ENCODE measurements at places on chromosomes 11 and 22.

DNA sequence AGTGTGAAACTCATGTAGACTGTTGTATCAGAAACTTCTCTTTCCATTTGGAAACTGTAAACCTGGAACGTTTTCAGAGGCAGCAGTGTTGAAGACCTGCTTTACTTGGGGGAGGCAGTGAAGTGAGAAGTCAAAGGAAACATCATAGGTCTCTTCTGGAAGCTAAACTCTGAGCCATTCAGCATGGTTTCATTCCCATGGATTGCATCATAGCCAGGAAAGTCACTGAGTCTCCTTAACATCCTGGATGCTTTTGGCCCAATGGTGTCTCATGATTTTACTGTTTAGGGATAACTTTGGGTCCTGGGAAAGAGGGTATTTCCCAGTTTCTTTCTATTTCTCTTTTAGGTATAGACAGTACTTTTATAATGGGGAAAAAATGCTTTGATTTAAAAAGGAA is 153.2 kb upstream of the E2F8 start:
- DNase-seq = no peak

GRCh38 chr11:123062158-123062891 is 389 bp upstream of the HSPA8 start:
- DNase-seq = peak; percentile 100

GRCh38 chr11:66663741-66664296 is 13.9 kb downstream of the RBM4B start:
- DNase-seq = no peak

DNA sequence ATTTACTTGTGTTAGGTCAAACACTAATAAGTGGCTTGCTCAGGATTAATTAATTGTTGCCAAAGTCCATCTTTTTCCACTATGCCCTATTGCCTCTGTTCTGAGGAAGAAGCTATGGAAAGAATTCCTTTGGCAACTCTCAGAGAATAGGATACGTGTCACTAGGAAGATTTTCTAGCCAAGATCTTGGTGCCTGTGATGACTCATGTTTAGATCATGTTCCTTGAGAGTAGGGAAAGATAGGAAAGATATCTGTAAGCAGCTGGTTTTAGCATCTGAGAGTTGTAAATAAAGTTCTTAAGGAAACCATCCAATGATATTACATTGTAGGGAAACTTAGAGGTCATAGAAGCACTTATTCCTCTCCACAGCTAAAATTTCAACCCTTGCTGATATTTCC is 15.7 kb downstream of the SLN start:
- DNase-seq = no peak

GRCh38 chr11:32069361-32070058 is 21.4 kb upstream of the RCN1 start:
- DNase-seq = no peak

DNA sequence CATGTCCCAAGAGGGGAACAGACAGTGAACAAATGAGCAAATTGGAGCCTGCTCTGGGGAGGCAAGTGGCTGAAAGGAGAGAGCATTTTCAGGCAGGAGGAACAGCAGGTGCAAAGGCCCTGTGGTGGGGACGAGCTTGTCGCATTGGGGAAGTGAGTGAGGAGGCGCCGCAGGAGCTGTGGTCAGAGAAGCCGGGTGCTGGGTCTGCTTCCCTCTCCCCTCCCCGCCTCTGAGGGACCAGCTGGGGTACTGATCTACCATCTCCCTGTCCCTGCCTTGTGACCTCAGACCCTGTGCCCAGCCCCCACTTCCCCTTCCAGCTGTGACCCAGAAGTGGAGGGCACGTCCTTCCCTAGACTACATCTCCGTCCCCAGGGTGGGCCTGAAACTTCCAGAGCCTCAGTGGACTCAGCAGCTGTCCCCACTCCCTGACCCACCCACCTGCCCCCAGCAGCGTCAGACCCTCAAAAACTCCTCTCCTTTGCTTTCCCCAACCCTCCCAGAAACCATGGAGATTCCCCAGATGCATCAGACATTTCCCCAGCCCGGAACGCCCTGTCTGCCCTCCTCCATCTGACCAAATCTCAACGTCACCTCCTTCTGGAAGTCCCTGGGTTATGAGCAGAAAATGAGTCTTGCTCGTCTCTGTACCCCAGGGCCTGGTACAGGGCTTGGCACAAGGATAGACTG is 19.7 kb upstream of the PDGFB start:
- no peak for DNase-seq

GRCh38 chr22:27952779-27953178 is 33.7 kb upstream of the PITPNB start:
- DNase-seq = no peak

DNA sequence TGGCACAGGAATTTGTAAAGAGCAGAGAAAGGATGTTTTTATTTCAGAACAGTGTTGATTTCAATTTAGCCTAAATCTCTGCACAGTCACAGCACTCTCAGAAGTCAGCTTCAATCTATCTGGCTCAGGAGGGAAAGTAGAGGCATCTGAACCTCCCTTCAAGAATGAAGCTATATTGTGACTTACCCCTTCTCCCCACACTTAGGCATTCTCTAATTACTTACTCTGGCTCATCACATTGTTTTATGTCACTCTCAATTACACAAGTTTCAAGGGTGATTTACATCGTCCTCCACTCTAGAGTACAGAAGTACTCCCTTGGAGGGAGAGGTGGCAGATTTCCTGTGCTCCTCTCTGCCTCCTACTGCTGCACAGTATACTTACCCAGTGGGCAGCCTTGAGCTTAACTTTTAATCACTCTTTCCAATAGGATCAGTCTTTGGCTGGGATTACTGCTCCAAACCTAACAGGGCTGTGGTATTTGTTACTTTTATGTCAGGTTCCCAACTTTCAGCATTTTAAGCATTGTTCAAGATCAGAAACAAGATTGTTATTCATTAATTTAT is 211.4 kb downstream of the AASDHPPT start:
- DNase-seq = no peak

DNA sequence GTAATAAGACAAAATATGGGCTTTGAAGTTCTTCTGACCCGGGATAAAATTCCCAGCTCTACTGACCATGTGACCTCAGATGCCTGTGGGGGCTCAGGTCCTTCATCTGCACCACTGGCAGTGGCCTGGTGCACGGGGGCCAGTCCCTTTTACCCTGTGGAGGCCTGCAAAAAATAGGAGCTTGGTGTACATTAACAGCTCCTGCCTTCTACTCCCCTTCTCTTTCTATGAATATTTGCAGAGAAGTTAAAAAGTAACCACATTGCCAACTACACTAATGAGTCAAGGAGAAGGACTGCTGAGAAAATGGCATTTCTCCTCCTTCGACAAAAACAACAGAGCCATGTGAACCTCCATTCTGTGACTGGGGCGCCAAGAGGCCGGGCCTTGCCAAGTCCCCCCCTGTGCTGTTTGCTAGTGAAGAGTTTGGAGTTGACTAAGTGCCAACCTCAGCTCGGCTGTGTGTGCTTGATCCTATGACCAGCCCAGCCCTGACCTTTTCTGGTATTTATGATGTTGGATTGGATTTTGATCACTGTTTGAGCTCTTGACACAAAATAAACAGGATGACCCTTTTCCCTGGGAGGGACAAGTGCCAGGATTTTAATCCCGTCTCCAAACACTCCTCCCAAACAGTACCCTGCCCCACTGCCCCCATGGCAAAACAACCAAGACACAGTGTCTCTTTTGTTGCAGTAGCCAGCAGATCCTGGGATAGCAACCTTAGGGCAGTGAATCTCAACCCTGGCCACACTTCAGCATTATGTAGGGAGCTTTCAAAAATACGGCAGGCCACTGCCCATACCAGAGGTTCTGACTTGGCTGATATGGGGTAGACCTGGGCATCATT is 380.1 kb downstream of the LARGE1 start:
- DNase-seq = no peak

- no peak for DNase-seq
These were observed 144.3 kb downstream of the TRPC6 start for GRCh38 chr11:101439488-101439887.

DNA sequence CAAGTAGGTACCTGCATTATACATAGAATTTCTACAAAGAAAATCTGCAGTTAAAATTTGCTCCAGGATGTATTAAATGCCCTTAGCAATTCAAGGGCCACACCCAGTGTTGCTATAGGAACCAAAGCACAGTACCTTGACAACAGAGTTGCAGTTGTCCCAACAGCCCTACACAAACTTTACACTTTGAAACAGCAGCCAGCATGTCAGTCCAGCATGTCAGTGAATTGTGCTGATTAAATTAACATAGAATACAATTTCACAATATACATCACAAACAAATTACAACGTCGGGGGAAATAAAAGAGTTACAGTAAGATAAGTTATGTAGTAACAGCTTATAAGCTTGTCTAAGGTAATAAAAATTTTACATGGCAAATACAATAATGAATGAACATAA is 389.2 kb downstream of the SOX6 start:
- no peak for DNase-seq

DNA sequence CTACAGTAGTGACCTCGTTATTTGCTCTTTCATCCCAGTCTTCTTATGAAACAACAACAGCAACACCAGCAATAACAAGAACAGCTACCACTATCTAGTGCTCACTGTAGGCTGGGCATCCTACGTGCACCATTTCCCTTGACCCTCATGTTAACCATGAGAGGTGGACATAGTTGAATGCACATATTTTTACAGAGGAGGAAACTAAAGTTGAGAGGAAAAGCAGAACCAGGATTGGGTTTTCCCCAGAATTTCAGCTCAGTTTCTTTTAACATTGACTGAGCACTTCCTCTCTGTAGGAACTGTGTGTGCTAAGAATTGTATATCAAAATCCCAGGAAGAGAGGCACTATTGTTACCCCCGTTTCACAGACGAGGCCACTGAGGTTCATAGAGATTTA is 39.4 kb upstream of the TSPAN18 start:
- DNase-seq = no peak

DNA sequence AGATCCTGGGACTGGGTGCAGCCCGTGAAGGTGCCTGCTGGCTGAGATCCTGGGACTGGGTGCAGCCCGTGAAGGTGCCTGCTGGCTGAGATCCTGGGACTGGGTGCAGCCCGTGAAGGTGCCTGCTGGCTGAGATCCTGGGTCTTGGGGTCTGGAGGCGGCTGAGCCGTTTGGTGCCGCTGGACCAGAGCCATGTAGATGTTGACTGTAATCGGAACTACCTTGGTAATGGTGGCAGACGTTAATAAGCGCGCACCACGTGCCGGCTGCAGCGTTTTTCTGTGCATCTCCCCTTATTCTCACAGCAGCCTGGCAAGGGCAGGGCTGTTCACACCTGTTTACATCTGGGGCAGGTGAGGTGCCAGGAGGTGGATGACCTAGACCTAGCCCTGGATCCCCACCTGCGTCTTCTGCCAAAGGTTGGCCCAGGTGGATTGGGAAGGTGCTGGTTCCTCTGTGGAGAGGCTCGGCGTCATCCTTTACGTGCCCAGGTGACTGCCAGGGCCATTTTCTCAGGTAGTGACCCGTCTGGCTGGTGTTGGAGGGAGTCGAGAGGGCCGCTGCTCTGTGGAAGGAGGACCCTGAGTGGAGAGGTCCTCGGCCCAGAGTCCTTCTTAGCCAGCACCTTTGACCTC is 382.5 kb downstream of the TBC1D22A start:
- DNase-seq = no peak

GRCh38 chr11:66362481-66363147 is 8.9 kb downstream of the SLC29A2 start:
- no peak for DNase-seq

GRCh38 chr22:32717337-32718240 is 83.9 kb upstream of the TIMP3 start:
- DNase-seq = no peak

GRCh38 chr11:10265936-10266335 is 28.1 kb downstream of the SBF2 start:
- no peak for DNase-seq

Measured in activated naive CD4-positive, alpha-beta T cell treated with anti-CD3 and anti-CD28 coated beads, Interleukin-2, amount 50 U/mL, for 16 hours (primary cell).